ENCODE measurements at places on chromosomes 3 and 15.
A peak's percentile ranks its signal among the peaks of the same experiment; 100 is the strongest.

DNA sequence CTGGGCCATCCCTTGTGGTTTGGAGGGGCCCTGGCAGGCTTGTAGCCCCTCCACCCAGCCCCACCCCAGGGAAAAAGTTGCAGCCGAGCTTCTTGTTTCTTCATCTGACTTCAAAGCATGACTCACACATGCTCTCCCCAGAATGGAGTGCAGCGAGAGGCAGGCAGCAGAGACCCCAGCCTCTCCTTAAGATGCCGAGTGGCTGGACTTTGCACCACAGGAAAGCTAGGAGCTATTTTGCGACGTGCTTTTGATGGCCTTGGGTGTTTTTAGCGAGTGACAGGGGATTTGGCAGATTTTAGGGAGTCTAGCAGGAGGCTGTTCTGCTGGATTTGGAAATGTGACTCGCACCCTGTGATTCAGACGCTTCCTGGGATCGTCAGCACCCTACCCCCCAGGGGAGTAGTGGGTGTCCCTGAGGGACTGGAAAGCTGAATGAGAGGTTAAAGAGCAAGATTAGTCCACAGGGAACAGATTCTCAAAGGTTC is 14.2 kb downstream of the BAHD1 start:
- no peak for DNase-seq

DNA sequence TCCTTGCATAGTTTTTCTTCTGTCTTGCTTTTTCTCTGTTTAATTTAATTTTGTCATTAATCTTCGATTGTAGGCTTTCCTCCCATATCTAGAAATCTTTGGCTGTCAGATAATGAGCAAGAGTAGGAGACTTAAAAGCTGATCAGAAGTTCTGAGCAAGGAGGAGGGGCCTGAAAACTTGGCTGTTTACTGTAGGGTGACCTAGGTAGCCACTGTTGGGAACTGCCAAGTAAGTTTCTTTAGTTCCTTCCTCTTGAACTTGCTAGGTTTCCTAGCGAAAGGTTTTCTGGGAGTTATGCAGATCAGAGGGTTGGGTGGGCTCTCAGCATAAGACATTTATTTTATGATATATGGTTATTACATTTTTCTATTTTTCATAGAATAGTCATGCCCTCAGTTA is 14.5 kb downstream of the ALPK3 start:
- no peak for DNase-seq

- no peak for DNase-seq
These were observed 20.4 kb upstream of the PARL start for GRCh38 chr3:183904833-183905780.

GRCh38 chr3:194487289-194488054 is 670 bp upstream of the ATP13A3 start:
- DNase-seq = no peak

DNA sequence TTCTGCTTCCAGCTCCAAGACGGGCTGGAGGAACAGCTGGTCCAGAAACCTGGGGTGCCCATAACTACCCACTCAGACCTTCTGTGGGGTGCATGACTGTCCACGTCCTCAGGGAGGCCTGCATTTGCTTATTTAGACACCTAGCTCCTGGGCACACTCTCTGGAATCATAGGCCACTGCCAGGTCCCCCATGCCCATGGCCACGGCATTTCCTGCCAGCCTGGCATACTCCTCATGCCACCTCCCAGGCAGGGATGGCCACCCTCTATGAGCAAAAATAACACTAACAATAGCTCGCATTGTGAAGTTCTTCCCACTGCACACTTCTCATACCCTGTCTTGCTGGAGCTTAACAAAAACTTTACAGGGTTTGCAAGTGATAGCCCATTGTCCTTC is 166.9 kb upstream of the TPM1 start:
- DNase-seq = no peak

GRCh38 chr3:143830063-143830462 is 18.2 kb downstream of the SLC9A9 start:
- DNase-seq = no peak

DNA sequence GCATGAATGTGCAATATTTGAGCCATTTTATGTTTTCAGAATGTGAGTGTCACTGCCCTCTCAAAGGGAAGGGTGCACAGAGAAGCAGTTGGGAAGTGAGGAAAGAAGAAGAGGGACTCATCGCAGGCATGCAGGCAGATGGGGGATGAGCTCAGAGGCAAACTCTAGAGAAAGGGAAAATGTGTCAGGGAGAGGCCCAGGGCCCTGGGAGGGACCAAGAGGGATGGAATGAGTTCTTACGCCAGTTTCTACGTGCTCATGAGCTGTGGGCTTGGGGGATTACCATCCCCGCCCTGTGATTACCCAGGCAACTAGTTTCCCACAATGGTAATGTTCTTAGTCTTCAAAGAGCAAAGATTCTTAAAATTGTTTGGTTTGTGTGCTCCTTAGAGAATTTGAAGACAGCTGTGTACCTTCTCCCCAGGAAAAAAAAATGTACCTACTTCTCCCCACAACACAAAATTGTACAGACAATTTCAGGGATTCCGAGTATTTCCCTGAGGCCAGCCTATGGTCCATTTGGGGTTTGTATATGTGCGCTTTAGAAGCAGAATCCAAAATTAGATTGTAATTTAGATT is 17.8 kb downstream of the GCSAM start:
- no peak for DNase-seq

DNA sequence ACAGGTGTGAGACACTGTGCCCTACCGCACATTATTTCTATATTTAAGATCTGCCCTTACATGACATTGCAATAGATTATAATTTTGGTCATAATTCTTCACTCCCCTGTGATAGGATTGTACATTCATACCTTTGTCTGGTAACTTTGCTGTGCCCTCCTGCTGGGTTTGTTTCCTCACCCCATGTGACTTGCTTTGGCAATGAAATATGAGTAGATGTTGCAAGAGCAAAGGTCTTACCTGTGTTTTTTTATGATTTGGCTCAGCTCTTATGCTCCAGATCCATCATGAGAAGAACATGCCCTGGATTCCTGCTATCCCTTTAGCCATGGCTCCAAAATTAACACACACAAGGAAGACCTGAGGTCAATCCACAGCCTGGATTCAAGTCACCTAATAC is 137.7 kb upstream of the EOMES start:
- DNase-seq = no peak

GRCh38 chr3:120450600-120451271 is at the start of gene FSTL1:
TSS of gene FSTL1 (minus strand) at chr3:120450992. CDS start at chr3:120450746, 246 bp downstream.
- DNase-seq = no peak

DNA sequence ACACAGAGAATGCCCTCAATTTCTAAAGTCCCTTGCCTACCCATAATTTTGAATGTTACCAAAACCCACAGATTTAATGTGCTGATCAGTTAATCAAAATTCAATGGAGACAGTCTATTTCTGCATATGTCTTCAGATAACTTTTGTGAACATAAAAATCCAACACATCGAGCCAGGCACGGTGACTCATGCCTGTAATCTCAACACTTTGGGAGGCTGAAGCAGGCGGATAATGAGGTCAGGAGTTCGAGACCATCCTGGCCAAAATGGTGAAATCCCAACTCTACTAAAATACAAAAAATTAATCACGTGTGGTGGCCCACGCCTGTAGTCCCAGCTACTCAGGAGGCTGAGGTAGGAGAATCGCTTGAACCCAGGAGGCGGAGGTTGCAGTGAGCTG is 49.3 kb downstream of the PEAK1 start:
- DNase-seq = no peak

GRCh38 chr3:151600783-151601182 is 132.9 kb upstream of the AADACL2 start:
- DNase-seq = no peak

GRCh38 chr3:122988508-122988907 is 39.1 kb downstream of the SEMA5B start:
- no peak for DNase-seq

GRCh38 chr15:60626669-60627068 is 147.7 kb upstream of the ICE2 start:
- no peak for DNase-seq

GRCh38 chr3:74409066-74409465 is 205.4 kb downstream of the CNTN3 start:
- DNase-seq = no peak

DNA sequence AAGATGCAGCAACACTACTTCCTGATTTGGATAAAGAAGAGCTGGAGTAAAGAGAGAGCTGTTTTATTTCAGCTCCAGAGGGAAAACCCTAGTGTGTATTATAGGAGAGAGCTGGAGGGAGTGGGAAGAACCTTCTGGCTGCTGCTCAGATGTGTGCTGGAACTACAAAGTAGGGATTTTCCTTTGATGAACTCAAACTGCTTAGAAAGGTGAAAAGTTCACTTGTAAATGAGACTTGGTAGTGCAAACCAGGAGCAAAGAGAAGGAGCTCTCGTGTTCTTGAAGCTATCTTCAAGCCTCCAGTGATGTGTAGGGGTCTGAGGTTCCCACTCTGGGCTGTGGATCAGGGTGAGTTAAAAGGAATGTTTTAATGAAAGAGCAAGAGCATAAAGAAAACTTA is 110.4 kb downstream of the EDEM1 start:
- no peak for DNase-seq

DNA sequence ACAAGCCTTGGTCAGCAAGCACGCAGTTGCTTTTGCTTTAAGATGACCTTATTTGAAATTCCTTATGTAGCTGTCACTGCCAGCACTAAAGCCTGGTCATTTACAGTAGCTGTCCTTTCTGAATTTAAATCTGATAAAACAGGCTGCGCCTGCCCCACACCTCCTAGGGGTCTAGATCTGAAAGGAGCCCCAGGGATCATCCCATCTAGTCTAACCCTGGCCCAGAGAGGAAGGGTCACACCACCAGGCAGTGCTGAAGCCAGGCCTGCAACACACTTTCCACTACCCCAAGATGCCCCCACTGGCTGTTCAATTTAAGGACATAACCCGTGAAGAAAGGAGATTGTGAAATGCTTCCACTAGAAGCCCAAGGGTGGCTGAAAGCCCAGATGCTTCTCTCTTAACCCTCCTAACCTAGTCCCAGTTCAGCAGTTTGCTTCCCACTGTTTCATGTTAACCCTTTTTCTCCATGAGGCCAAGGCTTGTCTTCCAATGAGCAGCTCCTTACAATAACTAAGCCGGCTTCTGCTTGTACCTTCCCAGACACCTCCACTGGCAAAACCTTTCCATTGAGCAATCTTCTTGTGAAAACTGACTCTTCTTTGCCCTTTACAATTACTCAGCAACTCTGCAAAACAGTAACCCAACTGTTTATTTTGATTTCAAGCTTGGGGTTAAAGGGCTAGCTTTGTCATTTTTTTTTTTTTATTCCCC is 198.9 kb upstream of the LPP start:
- no peak for DNase-seq

DNA sequence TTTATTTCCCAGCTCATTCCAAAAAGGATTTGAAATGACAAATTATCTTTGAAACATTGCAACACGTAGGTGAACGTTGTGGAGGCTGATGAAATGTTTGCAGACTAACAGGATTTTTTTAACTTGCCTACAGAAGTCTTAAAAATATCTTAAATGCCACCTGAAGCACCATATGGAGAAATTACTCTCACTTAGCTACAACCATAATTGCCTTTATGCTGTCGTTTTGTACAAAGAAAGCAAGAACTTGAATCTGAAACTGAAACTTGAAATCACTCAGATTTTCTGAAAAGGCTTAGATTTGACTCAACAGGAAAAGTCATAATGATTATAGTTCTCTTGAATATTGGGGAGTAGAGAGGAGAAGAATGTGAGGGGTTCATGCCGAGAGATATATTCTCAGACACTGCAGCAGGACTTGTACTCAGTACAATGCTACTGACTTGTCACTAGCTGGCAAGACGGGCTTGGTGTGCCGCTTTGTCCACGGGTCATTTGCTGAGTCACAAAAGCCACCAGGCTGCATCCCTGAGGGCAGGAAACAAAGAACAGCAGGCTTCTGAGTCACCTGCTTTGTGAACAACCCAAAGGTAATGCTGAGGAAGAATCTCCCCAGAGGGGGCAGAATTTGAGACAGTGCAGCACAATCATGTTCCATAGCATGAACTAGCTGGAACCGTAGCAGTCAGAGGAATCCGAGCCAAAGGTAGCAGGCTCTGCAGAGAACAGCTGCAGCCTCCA is 7.1 kb upstream of the FMN1 start:
- DNase-seq = no peak

- DNase-seq = peak; percentile 66
These were observed 32.1 kb downstream of the PTH1R start for GRCh38 chr3:46909535-46910161.

- no peak for DNase-seq
These were observed 126.3 kb upstream of the ZNF385D start for GRCh38 chr3:21877214-21877754.

DNA sequence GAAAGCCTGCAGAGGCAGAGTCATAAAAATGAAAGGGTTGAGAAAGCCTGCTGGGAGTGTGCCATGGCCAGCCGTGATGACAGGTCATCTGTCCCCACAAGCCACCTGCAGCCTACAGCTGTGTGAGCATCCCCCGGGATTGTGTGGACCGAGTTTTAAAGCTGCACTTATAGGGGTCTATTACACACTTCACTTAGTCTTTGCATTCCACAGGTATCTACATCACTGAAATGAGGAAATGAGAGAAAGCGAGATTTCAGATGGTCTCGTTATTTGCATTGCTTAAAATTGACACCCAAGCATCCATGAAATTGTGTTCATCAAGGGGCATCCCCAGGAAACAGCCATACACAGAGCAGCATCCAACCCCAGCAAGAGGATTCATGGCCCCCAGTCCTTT is 137.6 kb upstream of the TRIM42 start:
- DNase-seq = no peak

- DNase-seq = no peak
These were observed 16.5 kb downstream of the CCRL2 start for GRCh38 chr3:46423588-46423987.

GRCh38 chr3:117790235-117790987 is 1080.8 kb downstream of the TUSC7 start:
- no peak for DNase-seq

- DNase-seq = no peak
These were observed 60.7 kb downstream of the GSK3B start for GRCh38 chr3:120033596-120033995.

- DNase-seq = no peak
These were observed 33.4 kb upstream of the ZNF609 start for GRCh38 chr15:64426845-64427465.

DNA sequence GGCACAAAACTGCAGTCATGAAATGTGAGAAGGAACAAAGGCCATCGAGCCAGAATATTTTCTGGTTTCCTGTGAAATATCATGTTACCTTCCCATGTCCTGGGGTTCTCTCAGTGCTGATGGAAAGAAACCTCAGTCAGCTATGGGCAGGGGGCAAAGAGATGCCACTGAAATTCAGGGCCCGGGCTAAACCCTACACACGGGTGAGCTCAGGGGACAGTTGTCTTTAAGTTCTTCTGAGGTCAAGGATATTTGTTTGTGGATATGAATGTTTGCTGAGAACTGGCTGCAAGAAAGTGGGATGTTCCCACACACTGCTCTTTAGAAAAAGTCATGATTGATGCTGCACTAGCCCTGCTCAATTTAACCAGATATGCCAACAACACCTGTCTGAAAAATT is 187.2 kb downstream of the MEX3B start:
- no peak for DNase-seq

- no peak for DNase-seq
These were observed 15.3 kb upstream of the PTPN23 start for GRCh38 chr3:47365213-47366153.

GRCh38 chr3:71393093-71393492 is 190.4 kb downstream of the FOXP1 start:
- no peak for DNase-seq

- no peak for DNase-seq
These were observed 563.5 kb upstream of the CCDC54 start for GRCh38 chr3:106813742-106814141.

- DNase-seq = no peak
These were observed 28.4 kb downstream of the SRPRB start for GRCh38 chr3:133833880-133834620.
